Activated naive CD4-positive, alpha-beta T cell treated with anti-CD3 and anti-CD28 coated beads for 36 hours (primary cell): ENCODE measurements at places on chromosomes 1 and 21. TPM values are rescaled to one million over a fixed set of nuclear protein-coding genes. Genes with fewer than 3 reads are reported as not detected.

The LCE3E gene
- not detected for total RNA-seq

DNA sequence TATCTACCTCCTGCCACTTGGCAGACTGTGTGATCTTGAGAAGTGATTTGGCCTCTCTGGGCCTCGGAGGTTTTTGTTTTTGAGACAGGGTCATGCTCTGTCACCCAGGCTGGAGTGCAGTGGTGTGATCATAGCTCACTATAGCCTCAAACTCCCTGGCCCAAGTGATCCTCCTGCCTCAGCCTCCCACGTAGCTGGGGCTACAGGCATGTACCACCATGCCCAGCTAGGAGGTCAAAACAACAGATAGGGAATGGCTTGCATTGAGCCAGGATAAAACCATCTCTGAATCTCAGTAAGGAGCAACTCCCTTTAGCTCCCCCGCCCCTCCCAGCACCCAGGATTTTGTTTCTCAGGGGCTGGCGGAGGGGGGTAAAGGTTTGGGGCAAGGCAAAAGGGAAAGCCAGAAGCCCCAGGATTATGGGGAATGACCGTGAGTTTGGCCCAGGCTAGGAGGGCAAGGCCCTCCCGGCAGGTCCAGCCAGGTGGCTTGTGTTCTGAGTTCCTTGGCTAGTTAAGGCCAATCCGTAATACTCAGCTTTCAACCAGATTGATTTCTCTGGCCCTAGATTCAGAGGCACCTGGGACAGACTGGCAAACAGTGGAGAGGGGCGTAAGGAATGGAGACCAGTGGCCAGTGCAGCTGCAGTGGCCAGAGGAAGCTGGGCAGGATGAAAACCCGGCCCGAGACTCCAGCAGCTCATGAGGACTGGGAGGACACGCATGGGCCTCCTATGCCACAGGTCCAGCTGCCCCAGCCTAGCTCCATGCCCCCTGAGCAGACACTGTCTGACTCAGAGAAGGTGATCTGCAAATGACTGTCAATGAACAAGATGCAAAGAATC lies 130.1 kb downstream of the DMRTB1 start:
- H3K27ac ChIP-seq: no peak overlapping the region
- no peaks in the 10 kb centered on the region for H3K27me3 ChIP-seq
- H3K4me1 ChIP-seq: peaks cover 10% of the 10 kb centered on the region
- H3K36me3 ChIP-seq: no peaks in the 10 kb centered on the region
- DNase-seq: no peak
- H3K4me3 ChIP-seq: no peak overlapping the region

GRCh38 chr1:221230605-221231004 lies 351.4 kb downstream of the HLX start:
- no peak overlapping the region for H3K4me3 ChIP-seq
- H3K27me3 ChIP-seq: peaks cover 11% of the 10 kb centered on the region
- H3K36me3 ChIP-seq: no peaks in the 10 kb centered on the region

The BLACAT1 gene
- total RNA-seq: 0.30 TPM

- H3K4me3 ChIP-seq: no peak overlapping the region
- no peaks in the 10 kb centered on the region for H3K27me3 ChIP-seq
- H3K27ac ChIP-seq: no peak overlapping the region
- H3K4me1 ChIP-seq: peaks cover 27% of the 10 kb centered on the region
- DNase-seq: no peak
- peaks cover 16% of the 10 kb centered on the region for H3K36me3 ChIP-seq
These were observed 121.7 kb upstream of the PRDX6 start for GRCh38 chr1:173355281-173356031.

DNA sequence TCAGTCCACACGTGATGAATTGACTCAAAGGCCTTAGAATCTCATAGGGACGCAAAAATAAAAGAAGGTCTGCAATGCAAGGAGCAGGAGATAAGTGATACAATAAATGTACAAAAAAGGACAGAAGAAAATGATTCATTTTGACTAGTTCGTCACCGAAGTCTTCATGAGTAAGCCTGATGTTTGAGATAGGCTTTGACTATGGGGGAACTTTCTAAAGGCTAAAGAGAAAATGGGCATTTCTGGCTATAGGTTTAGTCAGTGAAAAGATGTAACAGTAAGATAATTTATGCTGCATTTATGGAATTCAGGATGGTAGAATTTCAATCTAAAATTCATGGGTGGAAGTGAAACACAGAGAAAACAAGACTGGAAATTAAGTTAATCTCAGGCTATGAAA lies 163.0 kb downstream of the ADGRL4 start:
- no peak for DNase-seq
- no peaks in the 10 kb centered on the region for H3K36me3 ChIP-seq
- H3K4me3 ChIP-seq: no peak overlapping the region
- no peaks in the 10 kb centered on the region for H3K4me1 ChIP-seq

The C1orf185 gene
- not detected for total RNA-seq

- no peaks in the 10 kb centered on the region for H3K4me1 ChIP-seq
- H3K27ac ChIP-seq: no peak overlapping the region
- no peak overlapping the region for H3K4me3 ChIP-seq
- no peak for DNase-seq
- H3K27me3 ChIP-seq: no peaks in the 10 kb centered on the region
- peaks cover 1% of the 10 kb centered on the region for H3K36me3 ChIP-seq
These were observed 47.8 kb downstream of the COL6A1 start for GRCh38 chr21:46029186-46029924.

The GPR37L1 gene
- not detected for total RNA-seq

DNA sequence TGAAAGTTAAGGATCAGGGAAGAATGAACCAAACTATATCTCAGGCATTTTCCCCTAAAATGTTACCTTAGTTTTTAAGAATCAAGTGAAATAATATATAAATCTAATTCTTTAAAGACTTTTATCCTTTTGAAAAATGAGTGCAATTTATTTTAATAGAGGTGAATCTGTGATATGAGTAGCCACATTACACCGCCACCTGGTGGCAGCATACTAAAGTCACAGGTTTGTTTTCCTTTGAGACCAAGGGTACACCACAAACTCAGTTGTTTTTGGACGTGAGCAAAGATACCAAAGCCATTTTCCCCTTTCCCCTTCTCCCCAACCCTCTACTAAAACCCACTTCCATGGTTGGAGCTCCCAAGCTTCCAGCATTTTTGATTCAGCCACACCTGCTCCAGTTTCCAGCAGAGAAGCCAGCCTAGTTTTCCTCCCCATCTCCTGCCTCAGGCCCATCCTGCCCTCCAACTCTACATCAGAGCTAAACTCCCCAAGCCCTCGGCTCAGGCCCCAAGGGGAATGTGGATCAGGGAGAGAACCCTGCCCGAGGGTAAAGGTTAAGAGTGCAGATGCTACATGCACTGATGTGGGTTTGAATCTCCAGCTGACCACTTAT lies 22.9 kb upstream of the LDLRAP1 start:
- no peaks in the 10 kb centered on the region for H3K27me3 ChIP-seq
- no peak overlapping the region for H3K4me3 ChIP-seq
- no peak overlapping the region for H3K27ac ChIP-seq
- H3K4me1 ChIP-seq: peaks cover 6% of the 10 kb centered on the region
- H3K36me3 ChIP-seq: no peaks in the 10 kb centered on the region

- H3K4me1 ChIP-seq: peaks cover 10% of the 10 kb centered on the region
- H3K27ac ChIP-seq: no peak overlapping the region
- peaks cover 21% of the 10 kb centered on the region for H3K36me3 ChIP-seq
- no peaks in the 10 kb centered on the region for H3K27me3 ChIP-seq
These were observed 35.1 kb upstream of the PWP2 start for GRCh38 chr21:44072111-44072510.

GRCh38 chr1:75615613-75616435 lies 4.9 kb upstream of the SLC44A5 start:
- H3K27me3 ChIP-seq: peaks cover 74% of the 10 kb centered on the region
- DNase-seq: peak; percentile 30
- H3K27ac ChIP-seq: no peak overlapping the region
- peaks cover 1% of the 10 kb centered on the region for H3K36me3 ChIP-seq
- peak overlapping the region; percentile 69 for H3K4me3 ChIP-seq

GRCh38 chr1:210330279-210330866 lies 1.7 kb downstream of the HHAT start:
- peaks cover 4% of the 10 kb centered on the region for H3K27me3 ChIP-seq
- DNase-seq: no peak
- peaks cover 41% of the 10 kb centered on the region for H3K4me1 ChIP-seq

- H3K4me3 ChIP-seq: no peak overlapping the region
- H3K4me1 ChIP-seq: no peaks in the 10 kb centered on the region
- peaks cover 9% of the 10 kb centered on the region for H3K27me3 ChIP-seq
- no peaks in the 10 kb centered on the region for H3K36me3 ChIP-seq
- no peak for DNase-seq
These were observed 618.5 kb downstream of the PTPRU start for GRCh38 chr1:29854700-29855276.

The AZIN2 gene
- total RNA-seq: 1.6 TPM

GRCh38 chr1:208009303-208009702 lies 98.4 kb upstream of the CD34 start:
- H3K36me3 ChIP-seq: no peaks in the 10 kb centered on the region
- no peaks in the 10 kb centered on the region for H3K27me3 ChIP-seq
- no peaks in the 10 kb centered on the region for H3K4me1 ChIP-seq
- no peak overlapping the region for H3K4me3 ChIP-seq
- H3K27ac ChIP-seq: no peak overlapping the region

The GATAD2B gene
- 69.0 TPM for total RNA-seq

The FCRL2 gene
- not detected for total RNA-seq

The SERTAD4 gene
- not detected for total RNA-seq

GRCh38 chr1:4652631-4653327 lies 1.6 kb upstream of the AJAP1 start:
- H3K36me3 ChIP-seq: no peaks in the 10 kb centered on the region
- DNase-seq: peak; percentile 65
- peaks cover 25% of the 10 kb centered on the region for H3K27me3 ChIP-seq
- peaks cover 8% of the 10 kb centered on the region for H3K4me1 ChIP-seq
- H3K4me3 ChIP-seq: no peak overlapping the region

DNA sequence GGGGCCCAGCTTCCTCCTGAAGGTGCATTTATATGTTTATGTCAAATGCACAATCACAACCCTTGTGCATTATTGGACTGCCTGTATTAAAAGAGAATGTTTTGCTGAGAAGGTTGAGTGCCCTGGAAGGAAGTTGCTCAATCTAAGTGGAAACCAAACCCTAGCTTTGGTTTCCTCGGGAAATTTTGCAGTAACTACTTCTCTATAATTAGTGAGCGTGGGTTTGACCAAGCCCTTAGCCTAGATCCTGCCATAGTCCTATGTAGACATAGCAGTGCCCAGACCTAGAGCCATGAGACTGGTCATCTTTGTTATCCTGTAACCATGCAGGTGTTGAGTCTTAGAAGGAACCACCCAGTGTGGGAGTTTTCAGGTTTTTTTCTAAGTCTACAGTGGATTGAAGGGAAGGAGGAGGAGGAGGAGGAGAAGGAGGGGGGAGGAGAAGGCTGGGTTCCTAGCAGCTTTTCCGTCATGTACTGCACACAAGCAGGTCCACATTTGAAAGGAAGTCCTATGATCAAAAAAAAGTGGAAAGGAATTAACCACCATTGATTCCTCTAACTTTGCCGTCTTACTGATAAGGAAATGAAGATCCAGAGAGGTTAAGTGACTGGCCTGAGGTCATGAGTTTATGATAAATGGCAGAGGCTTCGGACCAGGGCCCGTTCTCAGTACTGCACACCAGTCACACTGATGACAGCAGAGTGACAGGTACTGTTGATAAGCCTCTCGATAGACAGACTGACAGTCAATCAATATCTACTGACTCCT lies 72.2 kb upstream of the LYST start:
- H3K4me1 ChIP-seq: peaks cover 25% of the 10 kb centered on the region
- no peak overlapping the region for H3K4me3 ChIP-seq
- DNase-seq: no peak
- H3K27ac ChIP-seq: no peak overlapping the region

DNA sequence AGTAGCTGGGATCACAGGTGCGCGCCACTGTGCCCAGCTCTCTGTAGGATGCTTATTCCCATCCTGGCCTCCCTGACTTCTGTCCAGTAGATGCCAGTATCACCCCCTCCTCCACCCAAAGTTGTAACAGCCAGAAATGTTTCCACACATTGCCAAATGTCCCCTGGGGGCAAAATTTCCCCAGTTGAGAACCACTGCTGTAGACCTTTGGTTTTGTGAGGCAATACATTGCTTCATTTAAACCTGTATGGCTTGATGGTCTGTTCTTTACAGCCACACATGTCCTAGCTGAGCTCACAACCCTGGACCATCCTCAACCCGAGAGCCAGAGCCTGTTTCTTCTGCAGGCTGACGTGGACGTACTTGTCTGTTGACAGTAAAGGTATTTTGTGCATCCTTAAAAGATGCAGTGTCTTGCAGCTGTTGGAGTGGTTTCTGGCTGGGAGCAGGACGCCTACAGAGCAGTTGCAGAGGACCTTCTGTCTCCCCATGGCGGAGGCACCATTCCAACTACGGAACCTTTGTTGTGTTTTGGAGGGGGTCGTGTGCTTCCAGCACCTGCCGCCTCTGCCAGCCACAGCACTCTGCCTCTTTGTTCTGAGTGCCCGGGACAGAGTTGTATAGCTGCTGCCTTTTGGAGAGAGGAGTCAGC lies 26.6 kb downstream of the DOP1B start:
- no peak overlapping the region for H3K27ac ChIP-seq
- peaks cover 2% of the 10 kb centered on the region for H3K4me1 ChIP-seq
- no peaks in the 10 kb centered on the region for H3K36me3 ChIP-seq
- no peaks in the 10 kb centered on the region for H3K27me3 ChIP-seq
- DNase-seq: no peak

- H3K27ac ChIP-seq: no peak overlapping the region
- peaks cover 23% of the 10 kb centered on the region for H3K27me3 ChIP-seq
- DNase-seq: no peak
- no peaks in the 10 kb centered on the region for H3K36me3 ChIP-seq
- H3K4me1 ChIP-seq: no peaks in the 10 kb centered on the region
These were observed 29.6 kb upstream of the CADM3 start for GRCh38 chr1:159141584-159142390.

The ATAD3C gene
- total RNA-seq: 0.57 TPM

DNA sequence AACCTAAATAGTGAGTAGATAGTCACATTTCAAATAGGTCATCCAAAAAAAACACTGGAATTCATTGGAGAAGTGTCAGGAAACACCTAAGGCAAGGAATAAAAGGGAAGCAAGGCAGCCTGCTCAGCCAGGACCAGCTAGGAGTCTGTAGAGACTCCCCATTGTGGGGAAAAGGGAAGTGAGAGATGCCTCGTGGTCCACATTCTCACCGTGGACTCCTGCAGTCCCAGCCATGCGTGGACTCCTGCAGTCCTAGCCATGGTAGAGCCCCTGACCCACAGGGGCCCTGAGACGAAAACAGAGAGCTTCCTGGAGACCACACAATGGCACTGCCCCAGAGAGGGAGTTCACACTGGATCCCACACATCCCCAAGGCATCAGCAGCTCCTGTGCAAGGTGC lies 97.5 kb downstream of the LRIG2 start:
- no peaks in the 10 kb centered on the region for H3K36me3 ChIP-seq
- DNase-seq: no peak
- peaks cover 5% of the 10 kb centered on the region for H3K27me3 ChIP-seq

GRCh38 chr1:245512980-245513578 lies 358.3 kb downstream of the KIF26B start:
- H3K27ac ChIP-seq: no peak overlapping the region
- no peak for DNase-seq
- H3K36me3 ChIP-seq: no peaks in the 10 kb centered on the region
- H3K27me3 ChIP-seq: peaks cover 21% of the 10 kb centered on the region
- no peak overlapping the region for H3K4me3 ChIP-seq
- H3K4me1 ChIP-seq: no peaks in the 10 kb centered on the region

- H3K4me3 ChIP-seq: no peak overlapping the region
- no peak for DNase-seq
- H3K4me1 ChIP-seq: no peaks in the 10 kb centered on the region
- no peaks in the 10 kb centered on the region for H3K36me3 ChIP-seq
- H3K27ac ChIP-seq: no peak overlapping the region
These were observed 264.5 kb upstream of the CAMK1G start for GRCh38 chr1:209319057-209319432.

- DNase-seq: no peak
- no peaks in the 10 kb centered on the region for H3K36me3 ChIP-seq
- H3K4me1 ChIP-seq: no peaks in the 10 kb centered on the region
These were observed 87.8 kb downstream of the PTPN14 start for GRCh38 chr1:214463596-214463995.
